ENCODE measurements at places on chromosomes 3 and 15.
A peak's percentile ranks its signal among the peaks of the same experiment; 100 is the strongest.

GRCh38 chr3:125212091-125212508 is 448 bp downstream of the SLC12A8 start:
- DNase-seq, result no peak

DNA sequence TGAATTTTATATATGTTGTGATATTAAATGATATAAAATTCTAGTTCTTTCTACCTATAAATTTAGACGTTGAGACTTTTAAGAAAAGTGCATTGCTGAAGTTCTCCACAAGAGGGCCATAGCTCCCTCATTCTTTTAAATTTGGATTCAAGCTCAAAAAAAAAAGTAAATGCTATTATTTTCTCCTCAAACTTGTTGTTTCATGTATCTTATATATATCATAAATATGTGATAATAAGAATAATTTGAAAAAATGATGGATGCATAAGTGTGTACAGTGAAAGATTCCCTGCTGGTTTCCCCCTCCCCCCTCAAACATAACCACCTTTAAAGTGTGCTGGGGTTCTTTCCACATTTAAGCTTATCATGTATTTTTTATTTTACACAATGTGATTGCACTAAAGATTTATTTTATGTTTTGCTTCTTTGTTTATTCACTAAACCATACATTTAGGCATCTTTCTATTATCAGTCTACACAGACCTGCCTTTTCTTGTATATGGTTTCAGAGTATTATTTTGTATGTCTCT is 769.4 kb upstream of the GOLIM4 start:
- peak; percentile 7 for DNase-seq

- DNase-seq, result no peak
Measured at GRCh38 chr3:156120528-156121251, at the start of gene KCNAB1. Gene KCNAB1 (plus strand): TSS chr3:156120578.

DNA sequence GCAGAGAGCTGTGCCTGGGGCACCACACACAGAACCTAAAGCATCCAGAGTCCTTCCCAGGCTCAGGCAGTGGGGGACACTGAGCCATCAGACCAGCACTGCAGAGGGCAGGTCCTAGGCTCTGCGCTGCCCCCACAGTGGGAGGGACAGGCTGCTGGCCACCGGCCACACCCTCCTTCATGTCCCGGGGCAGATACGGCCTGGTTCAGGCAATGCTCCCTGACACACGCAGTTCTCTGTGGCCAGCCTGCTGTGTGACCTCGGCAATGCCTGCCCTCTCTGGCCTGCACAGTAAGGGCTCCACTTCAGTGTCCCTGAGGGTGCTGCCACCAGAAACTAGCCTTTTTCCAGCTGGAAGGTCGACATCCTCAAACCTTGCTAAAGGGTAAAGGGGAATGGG is 12.4 kb downstream of the LINGO1 start:
- DNase-seq, result no peak

DNA sequence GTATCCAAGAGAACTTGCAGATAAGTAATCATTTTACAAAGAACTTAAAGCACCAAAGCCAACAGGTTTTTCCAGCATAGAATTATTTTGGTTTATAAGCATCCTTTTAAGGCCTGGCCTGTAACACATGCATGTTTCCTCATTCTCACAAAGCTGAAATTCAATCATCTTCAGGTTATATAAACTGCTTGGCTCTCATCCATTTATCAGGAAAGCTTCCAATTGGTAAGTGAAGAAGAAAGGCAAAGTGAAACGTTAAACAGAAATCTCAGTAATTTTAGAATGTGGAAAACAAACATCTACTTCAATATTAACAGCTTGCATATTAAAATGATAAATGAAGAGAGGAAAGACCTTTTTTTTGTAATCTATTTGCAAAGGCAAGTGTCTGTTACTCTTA is 1.6 kb downstream of the SERP1 start:
- no peak for DNase-seq

DNA sequence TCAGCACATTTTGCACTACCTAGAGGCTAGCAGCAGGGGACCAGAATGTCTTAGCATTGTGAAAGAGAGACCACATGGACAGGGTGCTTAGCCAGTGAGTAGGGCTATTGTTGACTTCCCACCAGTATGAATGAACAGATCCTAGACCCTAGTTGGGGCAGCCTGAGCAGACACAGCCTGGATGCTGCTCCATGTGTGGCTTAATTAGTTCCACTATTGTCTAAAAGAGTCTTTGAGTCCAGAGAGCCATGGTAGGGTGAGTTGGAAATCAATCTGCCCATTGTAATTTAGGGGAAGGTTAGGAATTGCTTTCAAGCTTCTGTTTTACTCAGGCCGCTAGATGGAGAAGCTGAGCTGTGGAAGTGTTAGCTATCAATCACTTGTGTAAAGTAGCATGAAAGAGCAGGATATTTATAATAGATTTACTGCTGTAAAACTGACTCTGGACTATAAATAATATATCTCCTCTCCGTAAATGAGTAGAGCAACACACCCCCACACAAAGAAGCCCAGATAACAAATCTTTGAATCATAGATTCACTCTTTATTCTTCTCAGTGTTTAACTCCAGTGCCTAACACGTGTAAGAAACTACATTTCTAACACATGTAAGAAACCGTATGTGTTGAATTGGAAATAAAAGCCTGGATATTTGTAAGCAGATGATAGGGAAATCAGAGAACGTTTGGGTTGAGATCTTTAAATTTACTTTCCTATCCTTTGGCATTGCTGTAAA is 4.1 kb upstream of the GCSAM start:
- peak; percentile 65 for DNase-seq

DNA sequence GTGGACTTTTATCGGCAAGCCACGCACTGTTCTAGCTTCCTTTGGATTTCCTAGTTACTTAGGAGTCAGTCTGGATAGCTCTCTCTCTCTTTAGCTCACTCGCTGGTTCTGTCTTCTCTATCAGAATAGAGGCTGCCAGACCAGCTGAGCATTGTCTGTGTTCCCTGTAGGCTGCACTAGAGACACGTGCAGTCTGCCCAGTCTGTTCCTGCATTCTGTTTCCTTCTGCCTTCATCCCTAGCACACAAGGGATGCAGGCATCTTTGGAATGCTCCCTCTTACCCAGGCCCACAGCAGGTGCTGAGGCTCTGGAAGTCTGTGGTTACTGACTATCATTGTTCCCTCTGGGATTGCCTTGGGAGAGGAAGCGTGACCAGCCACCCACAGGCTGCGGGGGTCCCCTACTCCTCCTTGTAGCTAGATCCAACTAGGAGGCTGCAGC is 322.8 kb downstream of the ZNF621 start:
- DNase-seq, result no peak

DNA sequence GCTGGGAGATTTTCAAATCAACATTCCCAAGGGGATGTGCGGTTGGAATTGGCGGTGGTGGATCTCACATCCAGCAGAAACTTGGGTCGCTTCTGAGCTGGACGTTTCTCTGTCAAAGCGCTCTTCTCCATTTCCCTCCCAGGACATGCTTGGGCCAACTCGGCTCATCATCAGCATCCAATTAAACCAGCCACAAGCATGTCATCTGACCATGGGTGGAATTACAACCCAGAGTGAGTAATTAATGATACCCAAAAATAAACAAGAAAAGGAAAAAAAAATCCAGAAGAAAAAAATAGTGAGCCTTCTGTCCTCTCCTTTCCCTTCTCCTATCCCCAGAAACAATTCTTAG is 111.2 kb downstream of the XXYLT1 start:
- DNase-seq, result no peak

DNA sequence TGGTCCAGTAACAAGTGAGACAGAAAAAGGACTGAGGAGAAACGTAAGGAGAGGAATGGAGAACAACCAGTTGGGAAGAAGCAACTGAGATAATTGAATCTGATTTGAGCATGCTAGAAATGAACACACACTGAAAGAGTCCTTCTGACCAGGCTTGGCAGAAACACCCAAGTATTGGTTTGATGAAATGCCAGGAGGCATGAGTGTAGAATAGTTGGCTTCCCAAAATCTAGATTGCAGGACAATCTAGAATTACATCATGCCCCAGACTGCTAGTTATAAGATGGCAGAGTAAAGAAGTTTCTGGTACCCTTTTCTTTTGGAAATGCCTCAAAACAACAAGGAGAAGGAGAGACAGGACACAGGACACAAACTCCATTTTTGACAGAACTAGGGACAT is 189.7 kb upstream of the STT3B start:
- no peak for DNase-seq

- no peak for DNase-seq
Measured at GRCh38 chr3:132554437-132554836, 42.6 kb upstream of the ACKR4 start.

DNA sequence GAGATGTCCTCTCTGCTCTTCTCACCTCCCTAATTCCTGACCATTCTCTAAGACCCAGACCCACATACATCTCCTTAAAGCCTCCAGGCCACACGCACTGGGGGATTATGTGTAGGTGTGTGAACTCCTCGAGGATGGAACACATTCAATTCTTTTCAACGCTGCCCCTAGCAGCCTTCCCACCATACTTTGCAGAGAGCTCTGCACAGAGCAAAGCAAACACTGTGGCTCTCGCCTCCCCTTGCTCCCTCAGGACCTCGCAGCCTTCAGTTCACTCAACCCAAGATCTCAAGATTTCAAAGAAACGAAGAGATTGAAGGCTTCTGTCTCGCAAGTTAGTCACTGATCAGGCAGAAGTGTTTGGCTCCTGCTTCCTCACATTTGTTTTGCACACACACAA is 6.0 kb downstream of the ACTC1 start:
- DNase-seq, result no peak

GRCh38 chr3:139935866-139936817 is 1.2 kb downstream of the CLSTN2 start:
- DNase-seq, result no peak

DNA sequence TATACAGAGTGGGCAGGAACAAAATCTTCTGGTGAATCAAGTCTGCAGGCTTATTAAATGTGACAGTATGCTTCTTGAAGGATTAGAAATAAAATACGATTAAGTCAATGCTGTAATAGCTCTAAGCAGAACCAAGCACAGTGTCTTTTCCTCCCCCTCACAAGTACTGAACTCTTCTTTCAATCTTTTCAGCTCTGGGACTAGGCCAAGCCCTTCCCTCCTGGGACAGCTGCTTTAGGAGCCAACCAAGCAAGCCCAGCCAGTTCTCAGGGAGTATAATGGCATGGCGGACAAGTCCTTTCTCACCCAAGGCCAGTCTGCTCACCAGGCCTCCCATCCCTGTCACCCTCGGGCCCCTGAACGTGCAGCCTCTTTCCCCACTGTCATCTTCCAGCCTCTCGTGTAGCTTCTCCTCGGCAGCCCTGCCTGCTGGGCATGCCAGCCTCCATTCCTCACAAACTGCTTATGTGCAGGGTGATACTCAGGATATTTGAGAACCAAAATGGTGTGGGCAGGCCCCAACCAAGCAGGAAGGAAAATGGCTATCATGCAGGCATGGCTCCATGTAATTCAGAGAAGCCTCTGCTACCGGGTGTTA is 8.4 kb upstream of the PPP1R2 start:
- DNase-seq, result no peak

- DNase-seq, result peak; percentile 72
Measured at GRCh38 chr3:14329116-14329830, 73.1 kb upstream of the SLC6A6 start.

DNA sequence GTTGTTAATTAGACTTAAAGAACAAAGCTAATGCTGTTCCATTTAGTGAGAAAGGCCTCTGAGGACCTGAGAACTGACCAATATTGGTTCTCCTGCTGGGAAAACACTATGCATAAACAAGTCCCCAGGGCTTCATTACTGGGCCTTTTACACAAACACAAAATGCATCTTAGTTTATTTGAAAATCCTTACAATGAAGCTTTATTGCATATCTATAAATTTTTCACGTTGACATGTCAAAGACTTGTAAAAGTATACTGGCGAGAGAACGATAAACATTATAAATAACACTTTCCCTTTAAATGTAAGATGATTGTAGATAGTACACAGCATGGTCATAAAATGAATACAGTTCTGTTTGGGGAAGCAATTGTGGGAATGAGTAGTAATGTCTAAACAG is 151.7 kb downstream of the ROBO2 start:
- no peak for DNase-seq

DNA sequence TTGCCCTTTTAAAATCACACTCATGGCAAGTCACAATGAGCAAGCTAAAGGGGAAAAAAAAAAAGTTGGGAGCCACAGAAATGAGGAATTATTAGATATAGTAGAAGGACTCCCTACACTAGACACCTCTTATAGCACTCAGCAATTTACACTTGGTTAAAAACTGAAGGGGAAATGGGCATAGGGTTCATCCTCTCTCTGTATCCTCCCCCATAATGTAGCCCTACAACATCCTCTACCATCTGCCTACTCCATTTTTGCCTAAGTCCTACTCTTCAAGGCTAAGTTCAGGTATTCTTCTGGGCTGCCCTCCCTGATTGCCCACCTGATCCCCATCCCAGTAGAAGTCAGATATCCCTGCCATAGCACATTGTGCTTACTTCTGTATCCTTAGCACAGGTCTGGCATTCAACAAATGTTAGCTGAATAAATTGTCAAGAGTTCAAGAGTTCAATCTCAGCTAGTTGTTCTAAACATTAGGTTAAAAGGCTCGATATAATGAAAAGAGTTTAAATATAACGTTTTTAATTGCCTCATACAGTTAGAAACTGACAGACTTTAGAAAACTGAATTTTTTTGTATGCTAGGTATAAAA is 14.5 kb downstream of the SETD2 start:
- no peak for DNase-seq

- no peak for DNase-seq
Measured at GRCh38 chr3:14463330-14464140, 61.1 kb downstream of the SLC6A6 start.

DNA sequence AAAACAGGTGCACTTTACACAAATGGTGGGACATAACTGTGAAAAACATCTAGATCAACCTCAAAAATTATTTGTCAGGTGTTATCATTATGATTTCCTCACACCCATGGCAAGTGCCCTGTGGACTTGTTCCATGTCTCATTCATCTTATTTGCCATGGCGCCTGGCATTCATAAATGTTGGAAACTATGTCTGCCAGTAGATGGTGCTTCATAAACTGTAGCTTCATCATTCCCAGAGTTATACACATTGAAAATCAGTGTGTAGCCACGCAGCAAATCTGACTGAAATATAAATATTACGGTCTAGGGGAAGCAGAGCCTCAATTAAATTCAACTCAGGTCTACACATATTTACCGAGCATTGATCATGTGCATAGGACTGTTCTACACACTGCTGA is 90.7 kb downstream of the IMPG2 start:
- DNase-seq, result no peak

DNA sequence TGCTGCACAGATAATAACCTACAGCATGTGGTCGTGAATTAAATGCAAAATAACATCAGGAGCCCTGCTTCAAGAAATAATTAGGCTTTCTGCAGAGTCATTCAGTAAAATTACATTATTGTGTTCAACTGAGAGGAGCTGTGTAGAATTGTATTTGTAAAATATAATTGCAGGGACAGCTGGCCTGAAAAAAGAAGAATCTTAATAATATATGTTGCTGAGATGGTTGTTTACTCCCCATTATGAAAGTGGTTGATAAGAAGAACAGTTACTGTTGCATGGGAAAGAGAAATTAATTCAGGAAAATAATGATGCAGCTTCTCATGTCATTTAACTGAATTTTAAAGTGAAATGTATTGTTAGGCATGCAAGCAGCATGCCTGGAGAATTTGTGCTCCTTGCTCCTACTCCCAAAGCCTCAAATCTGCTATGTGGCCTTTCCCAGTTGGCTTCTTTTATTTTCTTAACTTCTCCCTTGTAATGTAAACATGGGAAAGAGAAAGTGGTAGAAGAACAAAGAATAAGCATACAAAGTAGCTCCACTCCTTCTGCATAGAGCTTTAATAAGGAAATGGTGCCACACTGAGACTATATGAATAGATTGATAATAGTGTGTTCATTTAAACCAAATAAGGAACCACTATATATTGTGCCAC is 100.1 kb downstream of the VGLL3 start:
- no peak for DNase-seq

All from inflammatory macrophage treated with lipopolysaccharide for 1 hour (primary cell).